CD4-positive, alpha-beta T cell treated with Interleukin-12 subunit alpha and Interleukin-12 subunit beta, for 1 hour (primary cell): ENCODE measurements at places on chromosomes 5 and 9.

DNA sequence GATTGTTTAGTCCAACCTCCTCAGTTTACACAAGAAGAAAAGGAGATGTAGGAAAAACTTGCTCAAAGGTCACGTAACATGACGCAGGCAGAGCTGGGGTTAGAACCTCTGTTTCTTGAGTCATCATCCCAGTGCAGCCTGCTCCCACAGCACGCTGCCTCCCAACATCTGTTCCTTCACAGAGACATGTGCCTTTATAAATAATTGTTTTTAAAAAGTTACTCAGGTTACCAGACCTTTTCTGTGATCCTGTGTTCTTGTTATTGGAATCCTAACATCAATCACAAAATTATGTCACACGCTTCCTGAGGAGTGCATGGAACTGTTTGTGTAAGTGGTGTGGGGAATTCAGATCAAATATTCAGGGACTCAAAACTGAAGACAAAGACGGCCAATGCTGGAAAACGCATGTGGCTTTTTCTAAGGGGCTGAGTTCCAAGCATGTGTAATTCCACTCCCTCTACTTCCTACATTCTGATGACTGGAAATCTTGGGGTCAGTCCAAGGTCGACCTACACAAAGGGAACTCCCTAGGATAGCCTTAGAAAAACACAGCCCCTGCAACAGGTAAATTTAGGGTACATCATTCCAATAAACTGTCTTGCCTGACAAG lies 184.3 kb downstream of the TSSK1B start:
- DNase-seq: no peak

DNA sequence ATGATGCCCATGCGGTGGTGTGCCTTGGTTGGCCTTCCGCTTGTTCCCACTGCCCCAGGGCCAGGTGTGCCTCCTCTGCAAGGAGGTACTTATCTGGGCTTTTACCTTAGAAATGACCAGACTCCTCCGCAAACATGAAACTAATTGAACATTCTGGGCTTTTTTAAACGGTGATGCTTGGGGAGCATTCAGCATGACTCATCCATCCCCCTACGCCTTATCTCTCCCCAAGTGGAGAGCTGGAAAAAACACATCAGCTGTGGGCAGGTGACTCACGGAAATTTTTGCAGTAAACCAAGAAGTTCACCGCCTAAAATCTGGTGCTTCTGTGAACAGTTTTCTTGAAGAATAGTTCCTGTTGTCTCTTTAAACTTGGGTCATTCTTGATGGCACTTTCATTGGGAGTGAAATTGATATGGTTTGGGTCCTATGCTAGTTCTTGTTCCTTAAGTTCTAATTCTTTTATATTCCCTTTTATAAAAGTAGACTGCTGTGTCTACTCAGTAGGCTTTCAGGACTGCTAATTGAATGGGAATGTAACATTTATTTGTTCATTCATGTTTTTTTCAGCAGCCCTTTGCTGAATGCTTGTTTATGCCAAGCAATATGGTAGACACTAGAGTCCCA lies 39.6 kb downstream of the SFXN1 start:
- peak; percentile 44 for DNase-seq

- no peak for DNase-seq
Measured at GRCh38 chr9:127112056-127112455, 10.4 kb downstream of the ANGPTL2 start.

GRCh38 chr5:109921735-109922380 lies 232.1 kb downstream of the MAN2A1 start:
- DNase-seq: peak; percentile 70

DNA sequence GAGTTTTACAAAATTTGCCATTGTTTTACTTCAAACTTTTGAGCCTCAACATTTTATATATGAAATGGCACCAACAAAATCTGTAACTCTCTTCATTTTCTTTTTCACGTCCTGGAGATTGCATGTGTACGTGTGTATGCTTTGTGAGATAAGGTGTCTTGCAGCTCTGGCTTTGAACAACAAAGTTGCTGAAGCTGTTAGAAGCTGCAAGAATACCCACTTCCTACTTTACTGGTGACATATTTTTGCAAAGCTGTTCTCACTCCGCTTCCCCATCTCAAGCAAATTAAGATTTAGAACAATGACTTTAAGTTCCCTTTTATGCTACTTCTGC lies 41.8 kb downstream of the FYB1 start:
- DNase-seq: peak; percentile 70

DNA sequence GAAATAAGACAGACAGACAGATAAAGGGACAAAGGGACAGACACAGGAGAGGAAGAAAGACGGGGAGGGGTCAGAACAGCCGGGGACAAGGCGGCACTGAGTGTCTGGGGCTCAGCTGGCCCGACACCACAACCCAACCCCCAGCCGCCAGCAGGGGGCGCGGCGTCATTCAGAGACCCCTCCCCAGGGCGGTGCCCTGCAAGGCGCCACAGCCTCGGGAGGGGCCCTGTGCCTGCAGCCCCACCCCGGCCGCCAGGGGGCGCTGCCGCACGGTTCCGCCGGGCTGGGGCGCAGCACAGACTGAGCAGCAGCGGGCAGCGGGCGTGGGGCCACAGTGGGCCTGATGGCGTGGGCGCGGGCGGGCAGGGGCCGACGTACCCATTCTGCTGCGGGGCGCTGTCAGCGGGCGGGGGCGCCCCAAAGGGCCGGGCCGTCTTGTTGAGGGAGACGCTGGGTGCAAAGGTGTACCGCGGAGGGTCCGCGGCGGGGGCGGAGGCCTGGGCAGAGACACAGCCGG lies 5.9 kb downstream of the PDLIM7 start:
- no peak for DNase-seq

- DNase-seq: no peak
Measured at GRCh38 chr9:116934131-116934530, 247.0 kb downstream of the TRIM32 start.

- no peak for DNase-seq
Measured at GRCh38 chr9:69253057-69253456, 72.0 kb upstream of the ENTREP1 start.

DNA sequence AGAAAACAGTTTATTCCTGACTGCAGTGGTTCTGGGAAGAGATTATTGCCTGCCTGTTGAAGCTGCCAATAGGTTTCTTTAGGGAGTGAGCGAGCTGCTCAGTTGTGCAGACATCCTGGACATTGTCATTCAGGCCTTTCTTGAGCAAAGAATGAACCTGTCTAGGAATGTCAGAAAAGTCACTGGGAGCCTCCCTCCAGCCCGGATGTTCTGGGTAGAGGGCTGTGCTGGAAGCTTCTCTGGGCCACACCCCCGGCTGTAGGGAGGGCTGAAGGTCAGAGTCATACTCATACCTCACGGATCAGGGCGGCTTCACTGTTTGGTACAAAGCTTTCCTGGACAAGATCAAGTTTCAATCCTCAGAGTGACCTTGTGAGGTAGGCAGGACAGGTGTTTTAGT lies 33.4 kb upstream of the TBC1D2 start:
- DNase-seq: no peak

DNA sequence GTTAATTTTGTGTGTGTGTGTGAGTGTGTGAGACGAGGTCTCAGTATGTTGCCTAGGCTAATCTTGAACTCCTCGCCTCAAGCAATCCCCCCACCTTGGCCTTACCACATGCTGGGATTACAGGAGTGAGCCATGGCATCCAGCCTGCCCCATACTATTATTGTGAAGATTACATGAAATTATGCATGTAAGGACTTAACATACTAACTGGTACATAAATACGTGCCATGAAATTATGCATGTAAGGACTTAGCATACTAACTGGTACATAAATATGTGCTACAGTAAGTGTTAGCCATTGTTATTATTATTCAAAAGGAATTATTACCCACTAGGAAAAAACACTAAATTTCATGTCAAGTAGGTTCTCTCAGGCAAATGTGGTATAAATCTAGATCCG lies 16.2 kb downstream of the DMGDH start:
- no peak for DNase-seq

- no peak for DNase-seq
Measured at GRCh38 chr5:127340606-127341005, 50.0 kb downstream of the MEGF10 start.

DNA sequence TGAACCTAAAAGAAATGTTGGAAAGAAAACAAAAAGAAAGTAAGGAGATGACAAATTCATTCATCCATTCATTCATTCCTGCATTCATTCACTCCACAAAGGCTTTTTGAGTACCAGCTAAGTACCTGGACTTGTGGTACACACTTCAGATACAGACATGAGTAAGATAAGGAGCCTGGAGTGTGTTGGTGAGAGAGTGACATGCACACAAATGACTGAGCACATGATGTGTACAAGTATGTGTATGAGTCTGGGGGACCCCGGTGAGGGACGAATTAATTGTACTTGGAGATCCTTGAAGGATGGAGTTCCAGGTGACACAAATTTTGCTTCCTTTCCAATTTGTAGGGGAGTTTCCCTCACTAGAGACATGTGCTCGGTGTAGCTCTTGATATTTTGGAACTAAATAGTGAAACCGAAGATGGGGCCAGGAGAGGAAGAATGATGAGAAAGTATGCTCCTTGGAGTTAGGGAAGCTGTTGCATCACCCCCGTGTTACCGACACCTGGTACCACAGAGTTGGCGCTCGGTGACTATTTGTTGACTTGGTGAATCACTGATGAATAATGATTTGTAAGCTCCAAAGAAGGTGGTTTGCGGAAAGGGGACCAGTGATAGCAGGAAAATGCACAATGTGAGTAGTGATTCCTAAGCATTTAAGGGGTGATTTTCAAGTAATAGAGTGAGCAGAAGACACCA lies 509.8 kb downstream of the CCDC171 start:
- DNase-seq: no peak

DNA sequence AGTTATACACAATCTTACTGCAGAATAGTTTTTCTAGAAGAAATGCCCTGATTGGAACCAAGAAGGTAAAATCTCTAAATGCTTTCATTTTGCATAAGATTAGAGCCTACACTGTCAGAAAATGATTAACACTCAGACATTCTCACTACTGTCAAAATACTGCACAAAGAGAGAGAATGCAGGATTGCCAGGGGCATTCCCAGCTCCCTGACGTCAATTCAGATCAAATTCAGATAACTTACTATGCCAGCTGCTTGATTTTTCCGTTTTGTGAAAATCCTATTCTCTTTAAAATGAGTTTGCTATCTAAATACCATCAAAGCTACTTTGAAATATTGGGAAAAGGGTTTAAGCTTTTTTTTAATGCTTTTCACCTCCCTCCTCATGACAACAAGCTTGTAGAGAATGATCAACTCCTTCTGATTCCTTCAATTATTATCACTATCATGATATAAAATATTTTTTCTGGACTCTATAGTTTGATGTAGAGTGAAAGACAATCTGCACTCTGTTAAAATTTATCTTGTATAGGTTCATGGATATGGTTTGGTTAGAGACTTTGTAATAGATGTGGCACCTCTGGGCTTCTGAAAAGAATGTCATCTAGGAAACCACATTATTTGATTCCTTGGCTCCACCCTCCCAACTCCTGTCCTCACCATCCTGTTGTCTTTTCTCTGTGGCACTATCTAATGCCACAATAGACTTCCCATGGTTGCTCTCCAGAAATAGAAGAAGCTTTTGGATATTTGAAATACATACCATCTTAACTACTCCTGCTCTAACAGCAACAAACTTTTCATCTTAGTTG lies 407.7 kb downstream of the PDE4D start:
- DNase-seq: no peak

GRCh38 chr5:149228618-149229297 lies 42.9 kb upstream of the AFAP1L1 start:
- DNase-seq: no peak

- no peak for DNase-seq
Measured at GRCh38 chr9:121876255-121876654, 216.9 kb downstream of the TTLL11 start.

- DNase-seq: no peak
Measured at GRCh38 chr9:19969721-19970120, 180.9 kb upstream of the SLC24A2 start.

GRCh38 chr9:29802454-29802853 lies 2229.2 kb upstream of the C9orf72 start:
- no peak for DNase-seq

GRCh38 chr5:59062986-59063683 lies 480.3 kb downstream of the RAB3C start:
- DNase-seq: no peak

- no peak for DNase-seq
Measured at GRCh38 chr5:175731172-175731571, 73.3 kb downstream of the HRH2 start.

GRCh38 chr9:128825923-128826700 lies 3.5 kb downstream of the SPOUT1 start:
- DNase-seq: no peak

- DNase-seq: no peak
Measured at GRCh38 chr9:71108937-71109336, 12.5 kb downstream of the TRPM3 start.

GRCh38 chr5:149043641-149044040 lies 19.2 kb downstream of the SH3TC2 start:
- no peak for DNase-seq

DNA sequence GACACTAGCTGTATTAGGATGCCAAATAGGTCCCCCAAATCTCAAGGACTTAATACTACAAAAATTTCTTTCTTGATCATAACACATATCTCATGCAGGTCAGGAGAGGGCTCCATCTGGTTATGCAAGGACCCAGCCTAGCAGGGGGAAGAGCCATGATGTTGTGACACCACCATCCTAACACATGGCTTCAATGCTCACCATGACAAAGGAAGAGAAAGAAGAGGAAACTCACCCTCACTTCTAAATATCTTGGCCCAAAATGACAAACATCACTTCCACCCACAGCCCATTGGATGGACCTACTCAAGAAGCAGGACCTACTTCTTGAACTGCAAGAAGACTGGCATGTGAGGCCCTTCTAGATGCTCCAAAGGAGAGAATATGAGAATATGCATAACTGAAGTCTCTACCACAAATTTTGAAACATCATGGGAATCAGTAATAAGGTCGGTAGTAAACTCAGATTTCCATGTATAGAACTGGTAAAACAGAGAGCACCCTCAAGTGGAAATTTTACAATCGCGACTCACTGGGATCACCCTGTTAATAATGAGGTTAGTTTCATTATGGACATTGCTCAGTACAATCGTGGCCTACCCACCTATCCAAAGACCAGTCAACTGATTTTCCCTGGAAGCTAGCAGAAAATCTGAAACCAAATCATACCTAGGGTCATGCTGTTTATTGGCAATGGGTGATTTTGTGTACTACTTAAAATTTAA lies 308.2 kb downstream of the ACTL7B start:
- DNase-seq: no peak

GRCh38 chr5:17339841-17340240 lies 122.4 kb downstream of the BASP1 start:
- no peak for DNase-seq

DNA sequence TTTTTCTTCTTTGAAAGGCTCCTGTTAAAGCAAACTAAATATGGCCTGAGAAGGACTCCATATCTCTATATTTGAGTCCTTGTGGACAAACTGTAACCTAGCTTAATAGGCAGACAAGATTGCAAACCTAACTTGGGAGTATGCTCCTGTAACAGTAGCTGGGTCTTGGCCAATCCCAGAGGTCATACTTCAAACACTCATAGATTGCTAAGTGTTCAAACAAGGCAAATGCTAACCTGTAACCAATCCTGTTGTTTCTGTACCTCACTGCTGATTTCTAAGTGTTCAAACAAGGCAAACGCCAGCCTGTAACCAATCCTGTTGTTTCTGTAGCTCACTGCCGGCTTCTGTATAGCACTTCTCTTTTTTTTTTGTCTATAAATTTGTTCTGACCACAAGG lies 50.6 kb upstream of the CLK4 start:
- DNase-seq: no peak
